Osteoblast (primary cell): ENCODE measurements at places on chromosomes 3 and 15. TPM values are rescaled to one million over a fixed set of nuclear protein-coding genes. Genes with fewer than 3 reads are reported as not detected.

- DNase-seq: no peak
Measured at GRCh38 chr3:181541414-181541813, 170.3 kb upstream of the SOX2 start.

DNA sequence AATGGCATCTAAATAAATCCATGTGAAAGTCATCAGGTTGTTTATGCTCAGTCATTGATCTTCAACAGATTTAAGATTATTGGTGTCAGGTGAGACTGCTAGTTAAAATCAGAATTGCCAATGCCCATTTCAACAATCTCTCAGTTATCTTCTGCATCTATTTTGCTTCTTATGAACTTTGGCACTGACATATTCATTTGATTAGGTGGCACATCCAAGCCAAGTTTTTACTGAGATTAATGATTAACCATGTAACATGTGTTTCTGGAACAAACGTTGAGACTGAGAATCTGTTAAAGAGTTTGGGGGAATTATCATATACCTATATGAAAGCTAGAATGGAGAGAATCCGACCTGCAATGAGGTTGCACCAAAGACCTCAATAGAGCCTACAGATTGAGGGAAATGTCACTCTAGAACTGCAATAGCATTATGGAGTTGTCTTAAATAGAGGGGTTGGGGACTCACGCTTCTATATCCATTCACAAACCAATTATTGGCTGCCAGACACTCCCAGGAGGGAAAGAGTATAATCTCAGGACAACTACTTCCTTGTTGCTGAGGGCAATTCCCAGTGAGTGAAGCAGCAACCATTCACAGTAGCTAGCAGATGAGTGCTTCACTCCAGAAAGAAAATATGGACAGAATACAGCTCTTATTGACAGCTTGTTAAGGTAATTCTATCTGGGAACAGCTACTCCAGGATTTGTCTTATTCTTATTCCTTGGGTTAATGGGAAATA is 891.3 kb downstream of the SQOR start:
- no peak for DNase-seq

GRCh38 chr3:101791778-101792177 is 12.8 kb downstream of the NXPE3 start:
- DNase-seq: no peak

PYGO1 gene
- total RNA-seq: 15.6 and 18.0 TPM in 2 replicates

RARB gene
- total RNA-seq: 4.1 and 7.6 TPM in 2 replicates

PLSCR4 gene
- 54.6 and 77.8 TPM in 2 replicates for total RNA-seq

NR2C2 gene
- total RNA-seq: 34.0 and 36.8 TPM in 2 replicates

DNA sequence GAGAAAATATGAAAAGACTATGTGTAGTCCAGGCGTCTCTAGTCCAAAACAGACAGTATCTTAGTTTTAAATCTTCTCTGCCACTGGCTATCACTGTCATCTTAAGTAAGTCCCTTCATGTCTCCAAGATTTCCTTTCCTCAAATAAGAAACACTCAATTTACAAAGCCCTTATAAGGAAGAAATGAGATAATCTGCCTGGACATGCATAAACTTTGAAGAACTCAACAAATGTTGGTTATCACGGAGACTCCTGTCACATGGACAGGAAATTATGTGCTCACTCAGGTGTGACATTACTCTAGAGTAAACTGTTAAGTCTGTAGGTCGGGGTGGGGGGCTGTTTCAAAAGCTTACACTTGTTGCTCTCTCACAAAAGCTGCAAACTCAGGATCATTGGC is 91.9 kb downstream of the IMPG2 start:
- no peak for DNase-seq

DNA sequence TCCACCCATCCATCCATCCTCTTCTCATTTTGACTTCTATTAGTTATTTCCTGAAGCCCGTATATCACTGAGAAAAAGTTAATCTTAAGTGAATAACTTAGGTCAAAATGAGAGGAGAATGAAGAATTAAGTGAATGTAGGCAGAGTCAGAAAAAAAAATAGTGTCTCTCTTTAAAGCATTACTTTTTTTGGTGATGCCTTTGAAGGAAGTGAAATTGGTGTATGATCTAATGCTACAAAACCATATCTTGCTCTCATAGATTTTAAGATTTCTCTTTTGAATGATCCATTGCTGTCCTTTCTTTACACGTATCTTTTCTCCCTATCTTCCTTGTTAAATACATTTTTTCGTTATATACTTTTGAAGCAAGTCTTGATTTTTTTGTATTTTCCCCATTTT is 23.4 kb downstream of the FNDC3B start:
- DNase-seq: no peak

- no peak for DNase-seq
Measured at GRCh38 chr15:59591356-59591755, 20.2 kb upstream of the GCNT3 start.

- DNase-seq: no peak
Measured at GRCh38 chr3:55441499-55441898, 45.6 kb downstream of the WNT5A start.

DNA sequence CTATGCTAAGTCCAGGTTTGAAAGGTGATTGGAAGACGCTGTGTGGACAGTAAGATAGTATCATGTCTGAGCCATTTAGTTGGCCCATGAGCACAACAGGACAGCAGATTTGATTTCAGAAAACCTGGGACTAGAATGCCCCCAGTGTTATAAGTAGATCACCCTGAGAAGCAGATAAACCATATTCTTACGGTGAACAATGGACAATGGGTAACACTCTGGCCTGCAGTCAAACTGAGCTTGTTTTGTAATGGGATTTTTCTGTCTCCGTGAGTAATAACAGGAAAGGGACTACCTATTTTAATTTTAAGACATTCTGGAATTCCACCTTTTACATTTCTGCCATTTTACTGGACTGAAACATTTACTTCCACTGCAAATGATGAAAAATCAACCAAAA is 71.5 kb downstream of the LDHAL6B start:
- no peak for DNase-seq

DNA sequence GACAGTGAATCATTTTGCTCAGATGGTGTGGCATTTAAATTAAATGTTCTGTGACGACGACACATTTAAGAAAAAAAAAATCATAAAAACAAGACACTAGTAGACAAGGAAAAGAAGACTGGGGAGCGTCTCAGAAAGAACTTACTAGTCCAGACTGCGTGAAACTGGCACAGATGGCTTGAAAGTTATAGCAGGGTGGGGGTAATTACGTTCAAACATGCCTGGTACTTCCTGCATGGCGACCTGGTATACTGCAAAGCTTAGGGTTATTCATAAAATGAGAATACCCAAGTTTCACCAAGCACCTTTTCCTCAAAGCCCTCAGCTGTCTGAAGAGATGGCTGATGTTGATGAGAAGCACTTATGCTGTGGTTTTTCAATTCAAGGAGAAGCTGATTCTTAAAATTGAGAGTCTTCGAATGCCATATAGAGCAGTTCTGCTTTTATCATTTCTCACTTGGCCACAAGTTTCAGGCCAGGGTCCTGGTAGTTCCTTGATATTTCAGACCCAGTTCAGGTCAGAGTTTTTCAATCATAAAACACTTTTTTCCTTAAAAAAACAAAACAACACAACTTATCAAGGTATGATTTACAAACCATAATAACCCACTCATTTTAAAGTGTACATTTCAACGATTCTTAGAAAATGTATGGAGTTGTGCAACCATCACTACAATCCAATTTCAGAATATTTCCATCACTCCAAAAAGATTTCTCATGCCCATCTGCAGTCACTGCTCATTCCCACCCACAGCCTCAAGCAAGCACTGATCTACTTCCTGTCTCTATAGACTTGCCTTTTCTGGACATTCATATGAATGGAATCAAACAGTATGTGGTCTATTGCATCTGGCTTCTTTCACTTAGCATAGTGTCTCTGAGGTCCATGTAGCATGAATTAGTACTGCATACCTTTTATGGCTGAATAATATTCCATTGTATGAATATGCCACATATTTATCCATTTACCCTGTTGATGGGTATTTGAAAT is 24.7 kb downstream of the PCOLCE2 start:
- peak; percentile 23 for DNase-seq

GUCA1C gene
- total RNA-seq: not detected in 2 replicates

DNA sequence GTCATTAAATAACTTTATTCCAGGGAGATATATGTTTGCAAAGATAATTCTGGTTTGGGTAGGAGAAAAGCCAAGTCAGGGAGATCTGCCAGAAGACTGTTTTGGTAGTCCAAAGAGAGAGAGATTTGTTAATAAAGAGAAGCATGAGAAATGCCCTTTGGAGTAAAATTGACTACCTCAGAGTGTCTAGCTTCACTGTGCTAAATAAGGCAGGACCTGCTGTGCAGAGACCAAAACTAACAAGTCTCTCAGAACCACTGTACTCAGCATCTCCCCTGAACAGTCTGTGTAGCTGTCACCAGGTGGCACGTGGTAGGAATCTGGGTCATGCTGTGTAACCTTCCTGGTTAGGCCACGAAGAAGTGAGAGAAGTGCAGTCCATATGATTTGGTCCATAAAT is 31.6 kb upstream of the SLC35G2 start:
- peak; percentile 65 for DNase-seq

C3orf20 gene
- total RNA-seq: under 0.01 and 0.29 TPM in 2 replicates

DNA sequence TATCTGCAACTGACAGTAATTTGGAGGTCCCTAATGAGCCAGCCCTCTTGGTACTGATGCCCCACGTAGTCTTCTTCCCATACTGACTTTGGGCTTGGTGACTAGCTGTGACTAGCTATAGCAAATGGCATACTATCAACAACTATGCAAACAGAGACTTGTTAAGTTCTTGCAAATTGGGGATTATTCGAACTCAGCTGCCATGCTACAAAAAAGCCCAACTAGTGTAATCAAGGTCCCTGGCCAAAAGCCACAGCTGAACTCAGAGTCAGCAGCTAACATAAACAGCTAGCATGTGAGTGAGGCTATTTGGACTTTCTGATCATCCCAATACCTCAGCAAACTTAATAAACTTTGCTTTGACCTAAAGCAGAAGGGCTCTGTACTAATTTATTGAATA is 121.2 kb upstream of the PLXND1 start:
- no peak for DNase-seq

DNA sequence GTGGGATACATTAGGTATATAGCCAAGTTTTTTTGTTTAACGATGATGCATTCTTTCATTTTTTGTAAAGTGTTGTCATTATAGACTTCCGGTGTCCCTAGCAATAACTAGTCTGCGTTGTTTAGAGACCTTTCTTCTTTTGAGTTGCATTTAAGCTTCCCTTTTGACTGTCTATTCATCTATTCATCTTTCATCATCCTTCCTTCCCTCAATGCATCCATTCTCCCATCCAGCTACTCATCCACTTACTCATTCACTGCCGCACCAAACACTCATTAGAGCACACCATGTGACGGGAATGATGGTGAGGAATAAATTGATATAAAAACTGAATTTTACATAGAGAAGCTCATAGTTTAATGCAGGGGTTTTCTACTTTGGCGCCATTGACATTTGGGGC is 32.9 kb downstream of the OR4F15 start:
- DNase-seq: no peak

GRCh38 chr3:72494626-72495025 is 353.6 kb downstream of the SHQ1 start:
- DNase-seq: no peak

ERC2 gene
- total RNA-seq: 0.36 TPM in 1 of 2 replicates, not detected in the other

OXTR gene
- total RNA-seq: 2.5 and 6.2 TPM in 2 replicates

RPL32 gene
- total RNA-seq: 524 and 1,095 TPM in 2 replicates

DUOXA2 gene
- total RNA-seq: not detected in 2 replicates

ERICH6 gene
- under 0.01 and 0.29 TPM in 2 replicates for total RNA-seq

KBTBD13 gene
- total RNA-seq: not detected in 2 replicates

DNA sequence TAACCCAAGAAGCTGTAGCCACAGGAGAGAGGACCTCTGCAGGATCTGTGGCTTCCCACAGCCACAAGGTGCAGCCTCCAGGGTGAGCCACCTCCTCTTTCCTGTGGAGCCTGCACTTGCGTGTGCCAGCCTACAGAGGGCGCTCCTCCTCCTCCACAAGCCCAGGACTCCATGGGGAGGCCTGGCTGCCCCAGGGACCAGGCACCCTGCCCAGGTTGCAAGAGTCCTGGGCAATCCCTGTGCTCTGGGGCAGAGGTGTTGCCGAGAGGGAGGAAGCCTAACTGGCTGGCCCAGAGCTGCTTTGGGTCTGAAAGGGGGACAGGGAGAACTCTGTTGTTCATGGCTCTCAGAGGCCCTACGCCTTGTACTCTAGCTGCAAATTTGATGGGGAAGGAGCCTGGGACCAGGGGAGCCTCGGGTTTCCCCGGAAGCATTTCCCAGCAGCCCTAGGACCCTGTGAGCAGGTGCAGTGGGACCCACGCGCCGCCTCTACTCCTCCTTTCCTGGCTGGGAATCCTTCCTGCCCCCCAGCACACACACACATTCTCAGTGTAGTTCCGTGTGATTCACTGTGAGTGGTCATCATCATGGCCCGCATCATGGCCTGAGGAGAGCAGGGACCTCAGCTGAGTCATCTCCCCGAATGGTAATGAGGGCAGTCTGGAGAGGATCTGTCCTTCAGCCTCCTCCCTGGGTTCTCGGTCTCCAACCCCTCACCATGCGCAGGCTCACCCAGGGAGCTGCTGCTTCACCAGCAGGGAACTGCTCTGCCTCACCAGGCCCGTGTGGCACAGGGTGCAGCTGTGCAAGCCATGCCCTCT is 24.3 kb downstream of the TBC1D21 start:
- DNase-seq: peak; percentile 98

DNA sequence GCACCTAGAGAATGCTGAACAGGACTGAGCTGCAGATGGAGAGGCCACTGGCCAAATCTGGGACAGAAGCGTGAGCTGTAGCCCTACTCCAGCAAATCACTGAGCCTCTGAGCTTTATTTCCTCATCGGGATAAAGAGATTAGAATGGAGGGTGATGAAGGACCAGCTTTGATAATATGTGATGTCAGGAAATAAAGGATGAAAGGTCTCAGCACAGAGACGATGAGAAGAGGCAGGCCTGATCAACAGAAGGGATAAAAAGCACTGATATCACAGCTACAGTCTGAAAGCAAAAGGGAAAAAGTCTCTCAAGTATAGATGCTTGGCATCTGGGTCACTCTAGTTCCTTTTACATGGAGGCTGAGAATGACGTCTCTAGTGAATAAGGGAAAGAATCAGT is 70.0 kb downstream of the DHX30 start:
- peak; percentile 46 for DNase-seq

GOLGA8G gene
- under 0.01 TPM in 1 of 2 replicates, not detected in the other for total RNA-seq

MESP2 gene
- total RNA-seq: 0.72 and 1.5 TPM in 2 replicates

GRCh38 chr15:90482124-90483011 is 47.4 kb upstream of the CRTC3 start:
- DNase-seq: no peak

GRCh38 chr3:188037195-188037718 is 116.7 kb upstream of the LPP start:
- no peak for DNase-seq

ZMYND10 gene
- 0.88 and 2.9 TPM in 2 replicates for total RNA-seq

- DNase-seq: no peak
Measured at GRCh38 chr15:79065706-79066376, 24.7 kb downstream of the RASGRF1 start.

GRCh38 chr15:76982756-76983155 is 12.2 kb upstream of the PSTPIP1 start:
- no peak for DNase-seq

GRCh38 chr3:89373434-89373833 is 266.0 kb downstream of the EPHA3 start:
- DNase-seq: no peak

SLC22A13 gene
- 0.29 and 0.36 TPM in 2 replicates for total RNA-seq

GAP43 gene
- 2.1 and 3.6 TPM in 2 replicates for total RNA-seq
